ENCODE measurements at places on chromosomes 7 and 10.

DNA sequence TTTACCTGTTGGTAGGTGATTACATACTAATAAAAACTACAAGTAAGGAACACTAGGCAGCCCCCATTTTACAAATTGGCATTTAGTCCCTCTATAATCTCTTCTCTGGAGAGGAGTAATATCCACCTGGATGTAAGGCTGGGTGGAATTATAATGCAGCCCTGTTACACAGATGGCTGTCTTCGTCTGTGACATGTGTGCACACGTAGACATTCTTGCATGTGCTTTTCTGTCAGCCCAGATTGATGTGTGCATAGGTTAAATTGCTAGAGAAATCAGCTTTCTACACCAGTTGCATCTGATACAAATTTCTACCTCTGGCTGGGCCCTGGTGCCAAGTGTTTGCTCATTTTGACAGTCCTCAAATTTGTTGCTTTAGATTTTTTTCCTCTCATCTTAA lies 715.9 kb downstream of the AUTS2 start:
- DNase-seq = no peak

DNA sequence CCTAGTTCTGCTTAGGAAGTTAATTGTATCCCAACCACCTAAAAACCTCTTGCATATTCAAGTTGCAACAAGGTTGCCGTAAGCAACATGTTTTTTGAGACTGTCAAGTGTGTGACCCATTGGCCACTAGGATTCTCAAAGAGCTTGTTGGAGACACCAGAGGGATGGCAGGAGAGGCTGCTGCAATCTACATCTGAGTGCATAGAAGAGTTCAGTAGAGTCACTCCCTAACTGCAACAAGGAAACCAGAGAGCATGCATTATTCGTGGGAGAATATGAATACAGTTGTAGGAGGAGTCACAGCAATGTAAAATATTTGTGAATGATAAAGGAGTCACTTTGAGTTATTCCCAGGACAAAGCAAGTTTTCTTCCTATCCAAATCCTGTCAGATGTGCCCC lies 538.6 kb downstream of the TNS3 start:
- DNase-seq = no peak

DNA sequence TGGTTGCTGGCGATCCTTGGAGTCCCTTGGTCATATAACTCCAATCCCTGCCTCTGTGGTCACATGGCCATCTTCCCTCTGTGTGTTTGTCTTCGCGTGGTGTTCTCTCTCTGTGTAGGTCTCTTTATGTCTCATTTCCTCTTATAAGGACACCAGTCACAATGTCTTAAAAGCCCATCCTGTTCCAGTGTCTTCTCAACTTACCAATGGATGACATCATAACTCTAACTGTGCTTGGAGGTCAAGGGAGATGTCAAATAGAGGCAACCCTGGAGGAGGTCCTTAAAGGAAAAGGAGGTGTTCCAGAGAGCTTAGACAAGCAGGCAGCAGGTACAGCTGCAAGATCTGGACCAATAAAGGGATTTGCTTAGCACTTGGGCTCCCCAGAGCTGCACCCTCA lies 143.0 kb downstream of the BUB3 start:
- DNase-seq = no peak

GRCh38 chr10:121594076-121594475 lies 4.2 kb downstream of the FGFR2 start:
- DNase-seq = no peak

Measured in neural crest cell (in vitro differentiated cells).